Activated T-cell treated with anti-CD3 and anti-CD28 coated beads for 4 hours (primary cell): ENCODE measurements at places on chromosomes 1 and 21.
A peak's percentile ranks its signal among the peaks of the same experiment; 100 is the strongest.

GRCh38 chr1:99621340-99621901 is 24.5 kb upstream of the PALMD start:
- no peak for DNase-seq

DNA sequence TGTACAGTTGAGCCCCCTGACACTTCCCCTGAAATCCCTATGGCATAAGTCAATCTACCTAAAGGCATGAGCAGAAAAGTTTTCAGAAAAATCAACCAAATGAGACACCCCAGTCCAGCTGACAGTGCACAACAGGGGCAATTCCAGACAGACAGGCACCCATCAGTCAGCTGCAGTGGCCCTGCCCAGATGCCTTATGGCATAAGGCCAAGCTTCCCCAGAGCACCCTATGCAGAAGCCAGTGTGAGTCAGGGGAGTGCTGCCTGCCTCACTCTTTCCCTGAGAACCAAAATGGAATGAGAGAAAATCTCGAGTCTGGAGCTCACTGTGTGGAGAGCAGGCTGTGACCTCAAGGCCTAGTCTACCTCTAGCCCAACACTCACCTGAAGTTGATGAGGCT is 38.1 kb downstream of the MRAP start:
- no peak for DNase-seq

DNA sequence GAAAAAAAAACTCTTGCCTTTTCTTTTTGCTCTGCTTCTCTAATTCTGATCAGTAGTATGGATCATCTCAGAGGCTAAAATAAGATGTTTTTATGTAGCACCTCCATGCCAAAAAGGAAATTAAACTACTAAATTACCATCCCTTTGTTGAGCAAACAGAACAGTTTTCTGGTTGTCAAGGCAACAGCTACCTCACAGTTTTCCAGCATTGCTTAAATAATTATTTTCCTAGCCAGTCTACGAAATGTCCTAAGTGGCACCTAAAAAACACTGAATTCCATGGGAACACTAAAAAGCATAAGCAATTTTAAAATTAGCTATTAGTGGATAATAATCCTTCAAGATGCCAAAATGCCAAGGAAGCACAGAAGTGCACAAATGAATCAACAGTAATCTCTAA is 61.7 kb downstream of the ARID4B start:
- no peak for DNase-seq

DNA sequence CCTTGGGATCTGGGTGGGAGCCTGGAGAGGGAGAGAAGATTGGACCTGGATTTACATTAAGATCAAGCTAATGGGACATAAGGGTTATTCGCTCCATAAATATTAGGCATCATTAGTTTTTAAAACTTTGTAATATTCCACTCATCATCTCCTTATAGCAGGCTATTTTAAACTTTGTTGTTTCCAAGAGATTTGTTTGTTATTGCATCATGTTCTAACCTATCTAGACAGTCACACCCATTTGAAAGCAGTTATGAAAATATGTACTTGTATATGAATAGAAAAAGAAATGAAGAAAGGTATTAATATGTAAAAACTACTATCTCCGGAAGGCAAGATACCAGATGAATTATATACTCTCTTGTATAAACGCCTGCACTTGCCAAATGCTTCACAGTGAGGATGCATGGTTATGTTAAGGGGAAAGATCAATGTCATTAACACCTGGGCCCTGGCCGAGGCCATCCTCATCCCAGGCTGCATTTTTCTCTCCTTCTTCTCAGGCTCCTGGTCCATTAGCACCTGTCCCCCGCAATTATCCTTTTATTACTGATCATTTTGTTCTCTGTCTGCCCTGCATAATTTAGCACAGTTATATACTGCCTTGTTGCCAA is 468.2 kb downstream of the MATN1 start:
- no peak for DNase-seq

- no peak for DNase-seq
Observed at GRCh38 chr1:9589719-9590157, 1.0 kb downstream of the TMEM201 start.

GRCh38 chr1:10663678-10664035 is 132.8 kb downstream of the CASZ1 start:
- DNase-seq = no peak

DNA sequence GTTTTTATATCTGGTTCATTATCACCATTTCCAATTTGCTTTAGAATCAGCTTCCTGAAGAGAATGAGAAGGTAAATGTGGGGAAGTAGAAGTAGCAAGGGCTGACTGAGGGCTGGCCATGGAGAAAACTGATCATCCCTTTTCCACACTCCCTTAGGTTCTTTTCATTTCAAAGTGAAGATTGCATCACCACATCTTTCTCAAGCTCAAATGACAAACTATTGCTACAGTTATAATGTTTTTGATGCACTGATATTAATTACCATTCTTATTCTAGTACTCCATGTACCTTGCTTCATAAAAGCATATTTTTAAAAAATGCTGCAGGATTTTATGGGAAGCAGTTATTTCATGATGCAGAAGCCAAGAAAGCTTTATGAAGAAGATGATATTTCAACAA is 7.9 kb upstream of the AK5 start:
- DNase-seq = no peak

GRCh38 chr1:206635978-206636345 is 626 bp downstream of the DYRK3 start:
- no peak for DNase-seq

GRCh38 chr1:6423321-6423999 is 1.1 kb upstream of the ESPN start:
- peak; percentile 69 for DNase-seq

DNA sequence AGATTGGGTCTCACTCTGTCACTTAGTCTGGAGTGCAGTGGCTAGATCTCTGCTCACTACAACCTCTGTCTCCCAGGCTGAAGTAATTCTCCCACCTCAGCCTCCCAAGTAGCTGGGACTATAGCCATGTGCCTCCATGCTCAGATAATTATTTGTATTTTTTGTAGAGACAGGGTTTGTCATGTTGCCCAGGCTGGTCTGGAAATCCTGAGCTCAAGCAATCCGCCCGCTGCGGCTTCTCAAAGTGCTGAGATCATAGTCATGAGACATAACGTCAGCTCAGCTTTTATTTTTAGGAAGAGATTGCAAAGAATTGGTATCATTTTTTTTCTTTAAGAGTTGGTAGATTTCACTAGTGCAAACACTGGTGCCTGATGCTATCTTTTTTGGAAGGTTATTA is 244.9 kb downstream of the DSCAM start:
- DNase-seq = no peak

GRCh38 chr21:25836396-25836795 is 101.6 kb downstream of the GABPA start:
- no peak for DNase-seq

DNA sequence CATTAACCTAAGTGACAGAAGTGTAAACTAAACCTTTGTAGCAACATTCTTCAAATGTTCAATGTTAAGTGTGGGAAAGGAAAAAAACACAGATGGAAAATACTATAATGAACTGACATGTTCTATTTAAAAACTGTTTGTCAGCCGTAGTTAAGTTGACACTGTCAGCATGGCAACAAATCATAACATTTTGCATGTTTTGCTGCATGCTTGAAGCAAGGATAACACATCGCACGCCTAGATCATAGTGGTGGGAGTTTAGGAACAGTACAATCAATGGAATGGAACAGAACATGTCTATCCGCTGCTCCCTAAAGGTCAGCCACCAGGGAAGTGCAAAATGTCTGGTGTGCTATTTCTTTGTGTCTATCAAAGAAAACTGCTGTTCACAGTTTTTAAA is 62.5 kb upstream of the ESRRG start:
- no peak for DNase-seq

DNA sequence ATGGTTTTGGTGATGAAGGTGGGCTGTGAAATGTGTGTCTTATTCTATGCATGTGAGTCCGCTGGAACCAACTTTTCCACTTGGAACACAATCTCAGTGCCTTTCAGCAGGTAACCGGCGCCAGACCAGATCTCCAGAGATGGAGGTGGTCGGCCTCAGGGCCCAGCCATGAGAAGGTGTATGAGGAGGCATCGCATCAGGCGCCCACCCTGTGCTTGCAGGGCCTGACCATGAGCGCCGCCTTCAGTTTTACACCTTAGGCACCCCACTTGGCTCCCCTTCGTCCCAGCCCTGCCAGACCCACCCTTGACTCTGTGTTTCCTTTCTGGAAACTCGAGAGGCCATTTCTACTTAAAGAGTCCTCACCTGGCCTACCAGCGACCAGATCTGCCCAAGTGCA is 48.6 kb upstream of the ATF3 start:
- no peak for DNase-seq

GRCh38 chr1:145747398-145748247 is 28.3 kb downstream of the CD160 start:
- no peak for DNase-seq

DNA sequence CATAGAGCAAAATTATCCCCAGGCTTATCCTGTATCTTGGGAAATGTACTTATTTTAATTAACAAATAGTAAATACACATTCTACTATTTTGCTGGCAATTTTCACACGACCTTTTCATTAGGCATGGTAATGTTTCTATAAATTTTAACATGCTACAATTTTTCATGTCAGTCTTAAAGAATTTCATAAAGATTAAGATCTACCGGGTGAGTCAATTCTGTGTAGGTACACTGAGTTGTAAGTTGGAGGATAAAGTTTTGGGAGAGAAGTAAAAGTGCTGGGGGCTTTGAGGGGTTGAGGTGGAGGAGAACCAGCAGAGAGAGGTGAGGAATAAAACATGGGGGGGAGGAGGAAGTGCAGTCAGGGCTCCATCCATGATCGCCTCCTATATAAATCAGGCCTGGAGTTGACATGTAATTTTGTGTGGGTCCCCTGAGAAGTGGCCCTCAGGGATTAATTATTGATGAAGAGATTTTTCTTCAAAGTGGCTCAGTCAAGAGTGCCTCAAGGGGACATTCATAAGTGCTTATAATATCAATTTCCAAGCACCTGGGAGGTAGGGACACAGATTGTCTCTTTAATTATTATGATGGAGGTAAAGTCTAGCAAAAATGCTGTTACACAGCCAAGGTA is 7.2 kb downstream of the DPYD start:
- no peak for DNase-seq

DNA sequence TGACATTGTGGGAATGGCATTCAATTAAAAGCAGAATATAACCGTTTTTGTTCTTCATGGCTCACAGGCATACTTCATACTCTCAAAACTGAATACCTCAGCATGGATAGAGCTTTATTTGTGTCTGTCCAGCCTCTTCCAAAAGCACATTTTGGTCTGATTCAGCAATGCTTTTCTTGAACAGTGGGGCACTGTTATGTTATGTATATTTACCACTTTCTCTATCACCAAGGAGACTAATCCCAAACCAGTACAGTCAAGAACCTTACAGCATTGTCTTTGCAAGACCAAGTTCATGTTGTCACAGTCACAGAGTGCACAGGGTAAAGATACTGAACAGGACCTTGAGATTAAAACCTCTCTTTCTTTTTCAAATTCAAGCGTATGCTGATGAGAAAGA is 582.8 kb downstream of the PTBP2 start:
- DNase-seq = no peak

- no peak for DNase-seq
Observed at GRCh38 chr1:169371404-169371803, 3.4 kb downstream of the BLZF1 start.

DNA sequence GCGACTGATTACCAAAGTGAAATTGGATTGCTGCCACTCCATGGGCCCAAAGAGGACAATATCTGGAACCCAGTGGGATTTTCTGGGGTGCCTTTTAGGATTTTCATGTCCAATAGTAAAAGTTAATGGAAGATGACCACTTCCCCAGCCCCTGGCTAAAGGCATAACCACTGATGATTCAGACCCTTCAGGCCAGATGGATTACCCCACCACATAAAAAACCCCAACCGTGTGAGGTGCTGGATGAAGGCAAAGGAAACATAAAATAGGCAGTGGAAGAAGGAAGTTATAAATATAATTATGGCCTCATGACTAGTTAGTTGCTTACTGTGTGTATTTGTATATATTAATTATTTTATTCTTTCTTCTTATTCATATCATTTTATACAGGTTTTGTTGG is 40.2 kb upstream of the IL10 start:
- DNase-seq = no peak

DNA sequence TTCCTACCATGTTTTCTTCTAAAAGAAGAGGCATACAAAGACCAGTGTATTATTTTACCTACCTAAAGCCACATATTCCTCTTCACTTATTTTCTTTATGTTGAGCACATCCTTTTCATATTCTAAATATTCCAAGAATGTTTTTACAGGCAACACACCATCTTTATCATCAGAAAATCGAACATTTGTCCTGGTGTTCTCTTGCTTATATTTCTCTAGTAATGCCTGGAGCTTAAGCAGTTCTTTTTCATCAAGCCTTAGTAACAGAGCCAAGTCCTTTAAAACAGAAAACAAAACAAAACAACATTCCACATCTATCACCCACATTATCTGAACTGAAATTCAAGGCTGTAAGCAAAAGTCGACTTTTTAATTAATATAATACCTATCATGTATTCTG is 88.7 kb downstream of the IARS2 start:
- DNase-seq = no peak

DNA sequence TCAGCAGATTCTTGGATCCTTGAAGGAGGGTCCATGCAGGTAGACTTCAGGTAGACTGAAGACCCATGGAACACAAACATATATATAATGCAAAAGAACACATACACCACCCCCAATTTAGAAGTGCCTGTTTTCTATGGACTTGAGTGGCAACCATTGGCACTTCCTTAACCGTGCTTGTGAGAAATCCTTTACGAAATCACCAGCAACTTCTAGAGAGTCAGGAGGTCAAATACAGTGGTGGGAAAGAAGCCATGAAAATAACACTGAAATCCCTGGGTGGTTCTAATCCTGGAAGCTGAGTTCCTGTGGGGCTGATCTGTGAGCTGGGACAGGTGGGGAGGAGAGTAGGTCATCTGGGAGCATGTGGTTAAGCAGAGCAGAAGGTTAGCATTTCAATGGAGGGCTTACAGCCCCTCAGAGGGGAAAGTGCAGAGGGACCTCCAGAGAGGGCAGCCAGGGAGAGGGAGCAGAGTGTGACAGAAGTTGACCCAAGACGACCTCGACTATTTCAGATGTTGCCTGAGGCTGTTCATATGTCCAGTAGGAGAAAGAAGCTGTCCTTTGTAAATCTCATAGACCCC is 13.0 kb upstream of the IL10 start:
- no peak for DNase-seq

DNA sequence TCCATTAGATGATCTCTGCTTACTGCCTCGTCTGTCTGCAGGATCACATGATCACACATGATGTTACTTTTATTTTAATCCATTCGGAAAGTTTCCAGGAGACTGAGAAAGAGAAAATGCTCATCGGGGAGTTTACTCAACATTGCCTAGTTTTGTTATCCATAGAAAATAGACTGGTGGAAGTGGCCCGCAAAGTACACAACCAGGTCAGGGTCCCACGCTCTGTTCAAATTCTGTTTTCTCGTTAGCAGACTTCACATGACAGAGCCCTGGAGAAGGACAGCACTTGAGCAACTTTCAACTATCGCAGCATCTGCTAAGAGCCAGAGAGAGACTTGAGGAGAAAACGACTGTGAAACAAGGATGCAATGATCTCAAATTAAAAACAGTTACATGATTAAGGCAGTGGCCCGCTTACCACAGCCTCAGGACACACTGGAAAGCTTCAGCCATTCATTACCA is 44.2 kb downstream of the ADAMTS1 start:
- DNase-seq = no peak

GRCh38 chr1:13935336-13935735 is 235.3 kb downstream of the PRDM2 start:
- no peak for DNase-seq
